ENCODE measurements at places on chromosomes 7 and 10. TPM values are rescaled to one million over a fixed set of nuclear protein-coding genes. Genes with fewer than 3 reads are reported as not detected.

GRCh38 chr10:59075576-59075975 lies 100.9 kb upstream of the PHYHIPL start:
- H3K36me3 ChIP-seq = no peaks in the 10 kb centered on the region
- no peak overlapping the region for H3K4me3 ChIP-seq
- no peaks in the 10 kb centered on the region for H3K4me1 ChIP-seq

GRCh38 chr10:131312478-131312836 lies 936 bp upstream of the TCERG1L start:
- peak overlapping the region; percentile 70 for H3K27ac ChIP-seq
- peaks cover 5% of the 10 kb centered on the region for H3K4me1 ChIP-seq
- H3K36me3 ChIP-seq = peaks cover 9% of the 10 kb centered on the region
- H3K4me3 ChIP-seq = peak overlapping the region; percentile 86

DNA sequence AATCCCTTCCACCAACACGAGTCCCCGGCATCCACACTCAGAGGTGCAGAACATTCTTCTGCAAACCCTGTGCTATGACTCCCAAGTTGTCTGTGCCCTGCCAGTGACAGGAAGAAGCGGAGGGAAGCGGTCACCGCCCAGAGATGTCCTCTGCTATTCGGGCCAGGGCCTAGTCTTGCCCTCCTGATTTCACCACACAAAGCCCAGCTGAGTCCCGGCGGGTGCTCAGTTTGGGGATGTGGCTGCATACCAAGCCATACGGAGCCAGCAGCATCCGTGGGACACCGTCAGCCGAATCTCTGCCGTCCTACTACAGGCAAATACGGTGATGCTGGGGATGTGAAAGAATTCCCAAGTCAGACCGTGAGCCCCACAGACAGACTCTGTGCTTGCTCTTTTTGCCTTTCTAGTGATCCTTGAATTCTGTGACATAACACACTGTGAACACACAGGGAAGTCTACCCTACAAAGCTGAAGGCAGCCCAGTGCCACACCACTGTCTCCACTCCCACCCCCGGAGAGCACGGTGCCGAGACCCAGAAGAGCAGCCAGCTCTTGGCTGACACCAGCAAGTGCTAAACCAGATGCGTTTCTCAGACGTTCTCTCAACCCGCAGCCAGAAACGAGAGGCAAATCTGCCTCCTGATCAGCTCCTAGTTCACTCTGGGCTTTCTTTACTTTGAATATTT lies 2.0 kb downstream of the STK32C start:
- H3K4me1 ChIP-seq = peaks cover 6% of the 10 kb centered on the region
- H3K27me3 ChIP-seq = peaks cover 11% of the 10 kb centered on the region
- no peaks in the 10 kb centered on the region for H3K36me3 ChIP-seq
- H3K4me3 ChIP-seq = no peak overlapping the region
- H3K27ac ChIP-seq = no peak overlapping the region

The GPR26 gene
- not detected for total RNA-seq
